HS-5 (cell line): ENCODE measurements at places on chromosomes 16 and 17.

GRCh38 chr16:1871974-1872635, at the start of gene MEIOB:
TSS of gene MEIOB (minus strand) at chr16:1872164. CDS start at chr16:1868175, 3,989 bp downstream.
- no peak for DNase-seq

DNA sequence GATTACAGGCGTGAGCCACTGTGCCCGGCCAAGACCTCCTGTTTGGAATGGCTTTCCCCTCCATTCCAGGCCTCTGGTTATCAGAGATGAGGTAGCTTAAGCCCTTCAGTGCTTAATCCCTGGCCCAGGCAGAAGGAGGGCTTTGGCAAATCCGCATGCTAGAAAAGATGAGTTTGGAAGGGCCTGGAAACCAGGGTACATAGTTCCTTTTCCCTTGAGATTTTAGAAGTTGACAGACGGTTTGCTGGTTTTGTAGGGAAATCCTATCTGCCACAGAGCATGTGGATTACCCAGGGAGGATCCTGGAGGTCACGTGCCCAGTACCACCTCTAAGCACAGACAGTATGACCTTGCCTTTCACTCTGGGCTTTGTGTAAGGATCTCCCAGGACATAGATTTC, 114.7 kb upstream of the CACNG3 start:
- no peak for DNase-seq

DNA sequence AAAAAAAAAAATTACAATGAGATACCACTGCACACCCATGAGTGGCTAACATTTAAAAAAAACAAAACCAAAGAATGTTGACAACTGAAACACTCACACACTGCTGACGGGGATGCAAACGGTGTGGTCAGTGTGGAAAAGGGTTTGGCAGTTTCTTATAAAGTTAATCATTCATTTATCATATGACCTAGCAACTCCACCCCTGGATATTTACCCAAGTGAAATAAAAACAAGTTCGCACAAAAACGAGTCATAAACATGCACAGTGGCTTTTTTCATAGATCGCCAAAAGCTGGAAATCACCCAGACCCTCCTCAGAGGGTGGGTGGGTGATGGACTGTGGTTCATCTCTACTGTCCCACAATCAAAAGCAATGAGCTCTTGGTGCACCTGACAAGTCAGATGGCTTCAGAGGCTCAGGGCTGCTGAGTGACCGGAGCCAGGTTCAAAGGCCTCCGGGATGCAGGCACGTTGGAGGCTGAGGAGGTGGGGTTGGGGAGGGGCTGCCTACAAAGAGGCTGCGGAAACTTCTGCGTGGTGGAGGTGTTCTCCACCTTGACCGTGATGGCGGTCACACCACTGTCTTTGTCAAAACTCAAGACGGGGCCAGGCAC, 14.2 kb downstream of the RAB40B start:
- DNase-seq: no peak

GRCh38 chr16:6926762-6927161, 405.9 kb upstream of the RBFOX1 start:
- DNase-seq: no peak

DNA sequence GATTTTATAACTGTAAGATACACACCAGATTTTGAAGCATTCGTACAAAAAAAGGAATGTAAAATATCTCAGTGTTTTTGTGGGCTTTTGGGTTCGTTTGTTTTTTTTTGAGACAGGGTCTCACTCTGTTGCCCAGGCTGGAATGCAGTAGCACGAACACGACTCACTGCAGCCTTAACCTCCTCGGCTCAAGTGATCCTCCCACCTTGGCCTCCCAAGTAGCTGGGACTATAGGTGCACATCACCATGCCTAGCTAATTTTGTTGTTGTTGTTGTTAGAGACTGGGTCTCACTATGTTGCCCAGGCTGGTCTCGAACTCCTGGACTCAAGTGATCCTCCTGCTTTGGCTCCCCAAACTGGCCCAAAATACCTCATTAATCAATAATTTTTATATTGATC, 15.9 kb downstream of the STAT5B start:
- no peak for DNase-seq

DNA sequence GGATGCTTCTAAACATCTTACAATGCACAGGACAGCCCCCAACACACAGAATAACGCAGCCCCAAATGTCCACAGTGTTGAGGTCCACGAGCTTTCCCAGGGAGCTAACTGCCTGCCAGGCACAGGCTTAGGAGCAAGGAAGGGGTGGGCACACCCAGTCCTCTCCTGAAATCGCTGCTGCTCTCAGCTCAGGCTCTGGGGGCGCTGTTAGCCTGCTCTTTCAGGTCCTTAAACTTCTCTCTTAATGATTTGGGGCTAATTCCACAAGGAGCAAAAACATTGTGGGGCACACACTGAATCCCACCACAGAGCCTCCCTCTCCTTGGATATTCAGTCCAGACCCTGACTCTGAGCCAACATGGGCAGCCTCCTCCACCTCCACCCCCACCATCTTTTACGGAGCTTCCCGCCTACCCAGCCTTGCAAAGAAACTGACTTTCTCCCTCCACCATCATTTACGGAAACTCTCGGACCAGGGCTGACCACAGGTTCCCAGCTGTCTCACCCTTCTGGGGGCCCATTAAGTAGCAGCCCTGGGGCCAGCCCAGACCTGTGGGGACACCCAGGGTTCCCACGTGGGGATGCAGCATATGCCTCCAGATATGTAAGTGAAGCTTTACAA, 1.1 kb downstream of the CD300H start:
- no peak for DNase-seq
